ENCODE measurements at places on chromosomes 2 and 18.

GRCh38 chr18:45376193-45376592 is 239.1 kb upstream of the SLC14A2 start:
- DNase-seq: no peak

GRCh38 chr2:46114996-46115395 is 182.2 kb upstream of the EPAS1 start:
- no peak for DNase-seq

DNA sequence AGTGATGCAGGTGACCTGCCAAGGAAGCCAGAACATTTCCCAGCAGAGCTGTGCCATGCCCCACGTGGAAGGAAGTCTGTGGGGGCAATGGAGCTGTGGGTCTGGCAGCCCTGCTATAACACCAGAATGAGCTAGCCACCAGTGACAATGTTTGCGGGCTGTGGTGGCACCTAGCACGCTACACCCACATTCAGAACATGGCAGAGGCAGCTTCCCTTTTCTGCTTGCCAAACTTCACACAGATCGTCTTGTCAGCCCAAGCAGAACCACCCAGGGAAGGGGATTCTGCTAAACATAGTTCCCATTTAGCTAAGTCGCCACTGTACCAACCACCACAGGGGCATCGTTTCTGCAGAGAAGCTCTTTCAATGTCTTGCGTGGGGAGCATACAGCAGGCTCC is 27.0 kb upstream of the CCDC93 start:
- DNase-seq: no peak

DNA sequence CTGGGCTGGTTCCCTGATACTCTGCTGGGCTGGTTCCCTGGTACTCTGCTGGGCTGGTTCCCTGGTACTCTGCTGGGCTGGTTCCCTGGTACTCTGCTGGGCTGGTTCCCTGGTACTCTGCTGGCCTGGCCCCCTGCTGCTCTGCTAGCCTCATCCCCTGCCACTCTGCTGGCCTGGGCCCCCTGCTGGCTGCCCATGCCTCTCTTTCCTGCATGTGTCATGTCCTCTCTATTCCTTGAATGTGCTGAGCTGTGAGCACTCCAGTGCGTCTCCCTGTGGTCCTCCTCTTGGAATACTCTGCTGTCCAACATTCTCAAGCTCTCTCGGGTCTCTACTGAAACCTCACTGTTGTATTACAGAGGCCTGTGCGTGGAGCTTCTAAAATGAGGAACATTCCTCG is 216.3 kb downstream of the RNF144A start:
- no peak for DNase-seq

DNA sequence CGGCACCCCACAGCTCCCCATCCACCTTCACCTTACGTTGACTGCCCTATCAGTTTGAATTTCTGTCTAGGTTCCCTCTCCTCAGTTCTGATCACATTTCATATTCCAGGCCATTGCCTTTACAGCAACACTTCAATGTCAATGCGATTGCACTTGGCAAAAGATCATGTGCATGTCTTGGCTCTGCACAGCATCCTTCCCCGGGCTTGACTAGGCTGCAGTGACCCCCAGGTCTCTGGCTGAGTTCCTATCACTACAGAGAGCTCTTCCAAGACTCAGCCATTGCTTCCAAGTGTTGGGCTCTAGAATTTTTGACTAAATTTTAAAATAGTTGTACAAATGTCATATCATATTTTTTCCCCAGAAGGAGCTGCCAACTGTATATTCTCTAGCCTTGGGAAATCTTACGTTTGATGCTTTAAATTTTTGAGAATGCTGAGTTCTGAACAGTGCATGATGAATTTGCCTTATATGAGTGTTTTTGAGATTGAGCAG is 103.8 kb upstream of the NEDD4L start:
- no peak for DNase-seq

- DNase-seq: no peak
Measured at GRCh38 chr2:120053891-120054290, 41.0 kb downstream of the EPB41L5 start.
